ENCODE measurements at places on chromosomes 16 and 17.

GRCh38 chr17:9028988-9029570, 7.8 kb downstream of the NTN1 start:
- no peak for DNase-seq

DNA sequence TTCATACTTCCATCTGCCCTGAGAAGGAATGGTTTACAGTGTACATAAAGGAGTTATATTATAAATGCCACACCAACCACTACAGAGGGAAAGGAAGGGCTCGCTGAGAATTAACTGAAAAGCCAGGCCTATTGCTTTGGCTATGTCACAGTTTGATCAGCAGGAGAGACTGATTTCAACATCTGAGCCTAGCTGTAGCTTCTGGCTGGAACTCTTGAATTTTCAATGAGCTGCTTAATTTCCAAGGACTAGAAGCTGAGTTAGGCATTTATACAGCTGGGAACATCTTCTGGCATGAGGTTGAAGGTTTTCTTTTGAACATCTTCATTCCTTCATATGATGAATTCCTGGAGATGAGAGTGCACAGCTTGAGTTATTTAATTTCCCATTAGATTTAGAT, 47.6 kb upstream of the GNAO1 start:
- no peak for DNase-seq

DNA sequence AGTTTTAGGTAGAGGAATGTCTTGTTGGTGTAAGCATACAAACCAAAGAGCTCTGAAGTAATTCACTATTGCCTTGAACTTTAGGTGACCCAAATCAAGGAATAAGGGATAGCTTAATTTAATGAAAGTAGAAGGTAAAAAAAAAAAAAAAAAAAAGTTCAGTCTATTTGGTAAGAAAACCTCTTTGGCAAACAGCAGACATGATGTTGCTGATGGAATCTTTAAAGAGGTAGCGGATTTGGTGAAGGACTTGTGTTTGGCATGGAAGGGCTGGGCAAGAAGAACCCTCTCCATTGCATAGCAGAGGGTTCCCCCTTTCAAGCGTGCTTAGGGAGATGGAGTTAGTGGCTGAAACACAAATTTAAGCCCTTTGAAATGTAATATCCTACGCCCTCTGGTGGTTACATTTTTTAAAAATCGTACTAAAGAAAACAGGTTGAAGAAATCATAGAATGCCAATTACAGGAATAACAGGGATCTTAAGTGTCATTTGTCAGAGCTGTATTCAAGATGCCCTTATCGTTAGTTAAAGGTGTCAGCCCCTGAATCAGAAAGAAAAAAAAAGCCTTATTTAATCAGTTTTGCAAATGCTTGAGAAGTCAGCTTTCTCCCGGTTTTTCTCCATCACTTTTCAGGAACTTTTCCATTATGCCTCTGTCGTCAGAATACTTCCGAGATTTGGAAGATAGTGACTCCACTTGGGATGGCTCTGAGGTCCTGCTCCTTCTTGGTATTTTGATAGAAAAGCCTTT, 383.1 kb downstream of the KCNJ2 start:
- peak; percentile 32 for DNase-seq

- DNase-seq: no peak
Measured at GRCh38 chr16:57728336-57729181, 7.0 kb upstream of the KATNB1 start.

GRCh38 chr17:63434951-63435571, 11.0 kb downstream of the CYB561 start:
- DNase-seq: peak; percentile 76

GRCh38 chr17:15479703-15480102, 12.3 kb upstream of the CDRT4 start:
- no peak for DNase-seq

DNA sequence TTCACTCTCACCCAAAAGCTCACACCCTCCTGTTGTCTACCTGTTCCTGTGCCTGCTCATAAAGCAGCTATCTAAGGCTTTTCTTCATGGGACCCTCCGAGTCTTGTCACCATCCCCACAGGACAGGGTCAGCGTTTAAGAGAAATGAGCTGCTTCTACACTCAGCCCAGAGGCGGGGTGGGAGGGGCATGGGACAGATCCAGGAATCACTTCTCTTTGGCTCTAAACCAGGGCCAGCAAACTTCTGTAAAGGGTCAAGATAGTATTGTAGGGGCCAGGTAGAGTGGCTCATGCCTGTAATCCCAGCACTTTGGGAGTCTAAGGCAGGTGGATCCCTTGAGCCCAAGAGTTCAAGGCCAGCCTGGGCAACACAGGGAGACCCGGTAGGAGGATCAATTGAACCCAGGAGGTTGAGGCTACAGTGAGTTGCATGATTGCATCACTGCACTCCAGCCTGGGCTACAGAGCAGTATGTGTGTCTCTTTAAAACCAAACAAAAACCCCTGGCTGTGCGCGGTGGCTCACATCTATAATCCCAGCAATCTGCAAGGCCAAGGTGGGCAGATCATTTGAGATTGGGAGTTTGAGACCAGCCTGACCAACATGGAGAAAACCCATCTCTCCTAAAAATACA, 23.2 kb upstream of the KLHL11 start:
- DNase-seq: no peak

DNA sequence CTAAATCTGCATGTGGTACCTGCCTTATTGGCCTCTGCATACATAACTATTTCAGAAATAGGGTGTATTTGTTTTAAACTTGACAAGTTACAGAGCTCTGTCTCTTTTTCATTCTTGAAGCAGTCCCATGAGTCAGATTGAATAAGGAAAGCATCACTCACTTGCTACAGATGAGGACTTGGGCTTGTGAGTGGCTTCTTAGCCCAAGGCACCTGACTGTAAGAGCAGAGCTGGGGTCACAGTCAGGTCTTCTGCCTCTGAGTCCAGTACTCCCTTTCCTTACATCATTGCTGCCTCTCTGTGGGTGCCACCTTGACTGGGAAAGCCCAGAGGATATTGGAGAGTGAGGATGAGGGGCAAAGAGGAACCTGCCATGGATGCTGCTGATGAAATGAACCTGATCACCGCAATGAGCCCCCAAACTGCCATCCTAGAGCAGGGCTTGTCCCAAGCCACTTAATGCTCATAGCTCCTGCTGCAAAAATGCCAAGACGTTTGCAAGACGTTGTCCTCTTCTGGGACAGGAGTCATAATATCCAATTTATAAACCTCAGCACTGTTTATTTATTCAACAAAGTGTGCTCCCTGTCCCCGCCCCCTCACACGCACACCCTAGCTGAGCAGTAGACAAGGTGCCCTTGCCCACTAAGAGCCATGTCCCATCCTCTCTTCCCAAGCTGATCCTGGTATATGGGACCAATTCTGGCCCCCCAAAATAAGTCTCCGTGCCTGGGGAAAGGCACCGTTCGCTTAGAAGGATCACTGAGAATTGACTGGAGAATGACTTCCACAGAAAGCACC, 74.1 kb downstream of the CCDC182 start:
- DNase-seq: no peak

DNA sequence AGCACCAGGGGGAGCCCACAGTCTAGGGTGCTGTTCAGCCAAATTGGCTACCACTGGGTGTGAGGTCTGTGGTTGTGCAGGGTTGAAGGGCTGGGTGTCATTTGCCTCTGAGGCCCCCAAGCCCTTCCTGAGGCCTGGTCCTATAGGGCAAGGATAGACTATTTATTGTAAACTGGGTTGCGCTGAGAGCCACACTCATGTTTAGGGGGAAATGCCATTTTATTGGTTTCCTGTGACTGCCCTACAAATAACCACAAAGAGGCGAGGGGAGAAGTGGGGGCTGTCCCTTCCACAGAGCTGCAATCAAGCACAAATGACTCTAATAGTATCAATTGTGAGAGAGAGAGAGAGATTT, 3.6 kb upstream of the ZCCHC14 start:
- no peak for DNase-seq

GRCh38 chr16:67349172-67349571, 22.6 kb downstream of the LRRC36 start:
- DNase-seq: no peak

- peak; percentile 79 for DNase-seq
Measured at GRCh38 chr17:61208301-61209105, 191.1 kb upstream of the TBX2 start.

DNA sequence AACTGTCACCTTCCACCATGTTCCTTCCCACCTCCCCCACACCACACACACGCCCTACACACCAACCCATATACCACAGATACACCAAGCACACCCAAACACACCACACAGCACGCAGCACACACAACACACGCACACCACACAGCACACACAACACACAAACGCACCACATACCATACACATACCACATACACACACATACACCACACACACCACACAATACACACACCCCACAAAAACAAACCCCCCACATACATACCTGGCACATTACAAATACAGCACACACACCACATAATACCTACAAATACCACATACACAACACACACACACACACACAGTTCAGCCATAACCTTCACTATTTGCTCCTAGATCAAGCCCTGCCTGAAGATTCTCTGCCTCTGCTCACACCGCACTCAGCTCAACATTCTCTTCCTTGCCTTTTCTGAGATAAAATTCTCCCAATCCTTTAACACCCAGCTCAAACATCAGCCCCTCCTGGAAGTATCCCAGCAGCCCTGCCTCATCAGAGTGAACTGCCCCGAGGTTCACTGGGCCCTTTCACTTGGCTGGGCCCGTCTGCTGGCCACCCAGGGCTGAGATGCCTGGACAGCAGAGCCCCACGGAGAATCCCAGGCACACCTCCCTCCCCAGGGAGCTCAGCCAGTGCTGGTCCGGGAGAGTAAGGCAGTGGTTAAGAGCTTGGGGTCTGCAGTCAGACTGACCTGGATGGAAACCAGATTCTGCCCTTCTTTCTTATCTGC, 31.9 kb upstream of the CPNE2 start:
- no peak for DNase-seq

GRCh38 chr17:56314026-56314425, 160.8 kb downstream of the ANKFN1 start:
- DNase-seq: no peak

- DNase-seq: no peak
Measured at GRCh38 chr16:76639685-76640289, 362.6 kb downstream of the CNTNAP4 start.

DNA sequence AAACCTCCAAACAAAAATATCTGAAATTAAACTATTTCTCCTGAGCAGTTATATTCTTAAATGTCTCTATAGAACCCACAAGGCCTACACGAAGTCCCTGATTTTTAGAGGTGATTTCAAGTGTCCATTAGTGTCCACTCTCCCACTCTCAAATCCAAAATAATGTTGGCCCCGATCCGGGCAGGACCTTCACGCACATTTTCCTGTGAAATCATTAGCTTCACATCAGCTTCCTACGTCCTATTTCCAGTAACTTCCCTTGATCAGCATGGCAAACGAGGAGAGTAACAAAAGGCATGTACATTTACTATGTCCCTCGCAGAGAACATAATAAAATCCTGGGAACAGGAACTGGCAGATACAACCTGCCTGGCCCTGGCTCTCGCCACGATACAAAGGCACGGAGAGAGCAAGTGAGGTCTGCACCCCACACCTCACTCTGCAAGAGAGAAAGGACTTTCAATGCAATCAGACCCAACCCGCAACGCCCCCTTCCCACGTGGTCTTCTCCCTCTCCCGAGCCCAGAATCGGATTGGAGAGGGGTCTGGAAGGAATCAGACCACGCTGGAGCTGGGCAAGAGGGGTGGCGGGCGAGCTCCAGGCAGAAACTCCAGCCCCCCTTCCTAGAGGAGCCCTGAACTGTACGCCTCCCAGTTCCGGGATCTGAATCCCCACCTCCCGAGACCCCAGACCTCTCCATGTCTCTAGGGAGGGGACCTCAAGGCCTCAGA, 17.5 kb upstream of the C17orf78 start:
- peak; percentile 16 for DNase-seq

DNA sequence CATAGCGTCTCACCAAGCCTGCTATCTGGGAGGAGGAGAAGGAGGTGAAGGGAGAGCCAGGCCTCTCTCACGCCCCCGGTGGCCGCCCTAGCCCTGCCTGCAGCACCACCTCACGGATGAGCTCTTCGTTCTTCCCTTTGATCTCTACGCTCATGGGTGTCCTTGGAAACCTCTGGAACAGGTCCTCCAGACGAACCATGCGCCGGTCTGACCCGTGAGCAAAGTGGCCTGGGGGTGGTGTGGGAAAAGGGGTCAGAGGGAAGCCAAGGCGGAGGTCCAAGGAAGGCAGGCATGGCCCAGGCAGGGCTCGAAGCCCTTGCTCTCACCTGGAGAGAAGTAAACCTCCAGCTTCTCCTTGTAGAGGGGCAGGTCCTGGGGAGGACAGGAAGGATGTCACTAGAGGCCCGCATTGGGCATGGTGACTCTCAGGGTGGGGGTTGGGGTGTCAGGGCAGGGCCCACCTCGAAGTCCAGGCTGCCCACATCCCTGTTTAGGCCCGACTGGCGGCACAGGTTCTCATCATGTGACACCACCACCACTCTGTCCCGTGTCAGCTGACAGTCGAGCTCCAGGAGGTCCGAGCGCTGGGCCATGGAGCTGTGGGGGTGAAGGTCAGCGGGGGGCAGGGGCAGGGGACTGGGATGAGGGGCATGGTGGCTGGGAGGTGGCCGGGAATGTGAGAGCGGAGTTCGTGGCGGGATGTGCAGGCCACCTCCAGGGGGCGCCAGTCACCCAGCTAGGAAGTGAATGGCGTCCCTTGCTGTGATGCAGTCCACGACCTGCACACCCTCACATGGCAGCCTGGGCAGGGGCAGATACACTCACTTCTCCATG, 923 bp downstream of the GDPD3 start:
- no peak for DNase-seq

DNA sequence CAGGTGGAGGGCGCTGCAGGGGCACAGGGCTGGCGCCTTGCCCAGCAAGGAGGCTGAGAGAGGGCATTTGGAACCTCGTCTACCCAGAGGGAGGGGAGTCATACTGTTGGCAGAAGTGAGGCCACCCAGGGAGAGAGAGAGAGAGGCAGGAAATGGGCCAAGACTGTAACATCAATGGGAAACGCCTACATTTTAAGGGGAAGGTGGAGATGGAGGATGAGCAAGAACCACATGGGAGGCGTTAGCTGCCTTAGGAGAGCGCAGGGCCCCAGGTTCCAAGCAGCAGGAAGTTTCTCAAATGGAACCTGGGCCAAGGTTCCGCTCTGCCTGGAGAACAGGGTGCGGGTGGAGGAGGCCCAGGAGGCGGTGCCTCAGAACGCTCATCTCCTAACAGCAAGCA, 2.7 kb upstream of the WFDC1 start:
- no peak for DNase-seq

DNA sequence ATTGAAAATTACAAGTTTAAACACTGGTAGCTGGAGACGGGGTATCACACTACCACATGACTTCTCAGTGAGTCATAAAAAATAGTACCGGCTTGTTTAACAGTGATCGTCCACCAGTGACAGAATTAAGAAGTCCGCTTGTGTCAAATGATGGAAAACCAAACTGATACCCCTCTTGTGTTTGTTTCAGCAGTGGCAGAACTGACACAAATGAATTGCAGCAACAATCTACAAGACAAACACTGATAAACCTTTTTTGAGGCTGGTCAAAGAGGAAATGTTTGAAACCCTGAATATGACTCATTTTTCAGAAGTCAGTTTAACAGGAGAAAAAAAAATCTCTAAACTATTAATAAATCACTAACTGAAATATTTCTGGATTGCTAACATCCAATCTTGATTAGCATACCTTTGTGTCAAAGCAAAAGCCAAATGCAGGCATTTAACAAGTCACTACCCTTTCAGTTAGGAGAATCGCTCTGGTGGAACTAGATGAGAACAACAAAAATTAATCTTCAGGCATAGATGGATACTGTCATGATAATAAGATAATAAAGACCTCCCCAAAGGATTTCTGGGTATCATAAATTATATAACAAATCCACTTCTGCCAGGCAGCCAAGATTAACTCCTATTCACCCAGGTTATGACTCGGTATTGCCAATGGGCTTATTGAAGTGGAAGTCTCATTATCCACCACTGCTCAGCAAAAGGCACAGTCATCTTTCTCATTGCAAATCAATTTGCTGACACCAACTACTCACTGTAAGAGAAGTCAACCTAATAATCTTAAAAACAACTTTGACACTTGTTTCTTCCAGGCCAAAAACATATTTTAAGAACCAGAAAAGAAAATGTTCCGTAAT, 20.8 kb downstream of the DCUN1D3 start:
- peak; percentile 62 for DNase-seq
